HEK293T (cell line): ENCODE measurements at places on chromosomes 4 and X.
A peak's percentile ranks its signal among the peaks of the same experiment; 100 is the strongest.

- no peak for DNase-seq
Measured at GRCh38 chr4:163991298-163991865, 496.9 kb downstream of the TMA16 start.

DNA sequence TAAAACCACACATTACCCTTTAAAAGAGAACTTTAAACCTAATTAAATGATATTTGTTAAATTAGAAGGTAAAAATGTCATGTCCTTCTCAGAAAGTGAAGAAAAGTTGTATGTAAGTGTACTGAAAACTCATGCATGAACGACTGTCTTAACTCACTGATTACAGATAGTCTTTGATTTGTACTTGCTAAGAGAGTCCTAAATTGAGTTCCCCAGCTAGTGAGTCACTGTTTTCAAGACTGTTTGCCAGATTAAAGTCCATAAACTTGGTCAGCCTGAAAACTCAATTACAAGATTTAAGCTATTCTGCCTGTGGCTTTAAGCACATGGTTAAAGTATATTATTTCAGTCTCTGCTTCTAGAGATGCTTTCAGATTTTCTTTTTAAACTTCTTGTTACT is 124.9 kb upstream of the ZCCHC13 start:
- no peak for DNase-seq

GRCh38 chrX:40644176-40644575 is 3.2 kb downstream of the CXorf38 start:
- DNase-seq, result no peak

- DNase-seq, result no peak
Measured at GRCh38 chr4:166518776-166519175, 645.7 kb downstream of the TLL1 start.

GRCh38 chr4:60945641-60946040 is 254.5 kb upstream of the ADGRL3 start:
- DNase-seq, result no peak

- DNase-seq, result no peak
Measured at GRCh38 chr4:170030121-170030520, 3.9 kb upstream of the MFAP3L start.

GRCh38 chrX:101595739-101596419 is 21.9 kb downstream of the ARMCX6 start:
- peak; percentile 66 for DNase-seq

- peak; percentile 36 for DNase-seq
Measured at GRCh38 chr4:122045533-122045932, 93.7 kb upstream of the TRPC3 start.

DNA sequence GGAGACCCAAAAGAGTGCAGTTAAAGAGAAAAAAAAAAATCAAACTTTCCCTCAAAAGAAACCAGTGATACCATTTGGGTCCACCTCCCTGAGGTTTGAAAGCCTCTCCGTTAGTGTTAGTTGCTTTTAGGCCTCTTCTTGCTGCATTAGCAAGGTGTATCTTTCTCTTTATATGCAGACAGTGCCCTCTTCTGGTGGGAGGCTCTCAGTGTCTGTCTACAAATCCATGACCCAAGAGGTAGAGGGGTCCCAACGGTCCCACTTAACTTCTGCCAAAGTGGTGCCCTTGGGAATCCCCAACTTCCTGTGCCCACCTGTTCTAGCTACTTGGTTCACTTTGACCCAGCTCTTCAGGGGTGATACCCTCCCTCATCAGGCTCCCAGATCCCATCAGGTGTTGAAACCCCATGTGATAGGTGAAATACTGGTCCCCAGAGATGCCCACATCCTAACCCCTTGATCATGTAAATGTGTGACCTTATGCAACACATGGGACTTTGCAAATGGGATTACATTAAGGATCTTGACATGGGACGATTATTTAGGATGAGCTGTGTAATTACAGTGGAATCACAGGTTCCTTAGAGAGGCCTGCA is 63.7 kb upstream of the CD99 start:
- peak; percentile 34 for DNase-seq

DNA sequence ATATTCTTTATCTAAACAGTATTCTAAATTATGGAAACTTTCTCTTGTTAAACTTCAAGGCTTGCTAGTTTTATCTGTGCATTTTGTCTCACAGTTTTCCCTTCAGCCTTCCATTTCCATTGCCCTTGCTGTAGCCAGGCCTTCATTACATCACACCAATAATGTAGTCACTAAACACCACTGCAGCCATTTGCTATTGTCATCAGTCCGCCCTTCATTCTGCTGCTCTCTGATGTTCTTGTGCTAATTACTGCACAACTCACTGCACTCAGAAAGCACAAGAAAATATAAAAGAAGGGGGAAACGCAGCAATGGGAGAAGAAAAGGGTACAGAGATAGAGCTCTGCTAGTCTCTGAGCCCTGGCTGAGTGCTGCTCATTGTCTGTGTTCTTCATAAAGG is 239.6 kb upstream of the FSTL5 start:
- DNase-seq, result no peak

DNA sequence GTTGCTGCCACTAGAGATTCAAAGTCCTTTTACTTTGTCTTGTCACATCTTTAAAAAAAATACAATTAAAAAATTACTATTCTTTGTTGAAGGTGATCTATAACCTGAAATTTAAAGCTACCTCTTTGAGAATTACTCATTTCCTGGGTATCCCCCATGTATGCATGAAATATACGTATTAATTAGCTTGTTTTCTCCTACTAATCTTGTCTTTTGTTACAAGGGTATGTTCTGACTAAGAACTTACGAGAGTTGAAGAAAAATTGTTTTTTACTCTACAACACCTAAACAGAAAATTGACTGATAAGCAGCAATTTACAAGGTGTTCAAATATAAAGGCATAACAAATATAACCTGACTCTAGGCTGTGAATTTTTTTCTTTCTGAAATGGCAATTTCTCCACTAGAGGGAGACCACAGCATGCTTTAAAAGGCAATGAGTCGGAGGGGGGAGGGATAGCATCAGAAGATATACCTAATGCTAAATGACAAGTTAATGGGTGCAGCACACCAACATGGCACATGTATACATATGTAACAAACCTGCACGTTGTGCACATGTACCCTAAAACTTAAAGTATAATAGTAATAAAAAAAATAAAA is 249.6 kb downstream of the OPHN1 start:
- DNase-seq, result peak; percentile 28

DNA sequence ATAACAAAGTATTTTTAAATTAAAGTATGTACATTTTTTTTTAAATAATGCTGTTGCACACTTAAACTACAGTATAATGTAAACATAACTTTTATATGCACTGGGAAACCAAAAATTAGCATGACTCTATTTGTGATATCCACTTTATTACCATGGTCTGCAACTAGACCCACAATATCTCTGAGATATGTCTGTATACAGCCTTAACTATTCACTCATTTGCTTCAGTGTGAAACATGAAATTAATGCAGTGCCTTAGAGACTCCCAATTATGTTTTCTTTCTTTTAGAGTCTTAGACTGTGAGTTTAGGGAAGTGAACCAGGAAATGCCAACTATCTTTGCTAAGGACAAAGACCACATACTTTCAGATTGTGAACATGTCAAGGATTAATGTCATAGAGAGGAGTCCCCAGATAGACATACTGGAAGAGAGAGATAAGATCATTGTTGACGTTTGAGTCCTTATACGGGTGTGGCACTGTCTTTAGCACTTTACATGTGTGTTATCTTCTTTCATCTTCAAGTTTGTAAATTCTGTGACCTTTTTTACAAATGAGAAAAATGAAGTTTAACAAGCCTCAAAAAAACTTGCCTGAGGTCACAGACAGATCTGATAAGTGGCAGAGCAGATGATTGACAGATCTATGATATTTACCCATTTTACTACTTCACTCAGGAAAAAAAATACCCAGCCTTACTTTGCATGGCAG is 23.2 kb downstream of the CXorf58 start:
- DNase-seq, result no peak

DNA sequence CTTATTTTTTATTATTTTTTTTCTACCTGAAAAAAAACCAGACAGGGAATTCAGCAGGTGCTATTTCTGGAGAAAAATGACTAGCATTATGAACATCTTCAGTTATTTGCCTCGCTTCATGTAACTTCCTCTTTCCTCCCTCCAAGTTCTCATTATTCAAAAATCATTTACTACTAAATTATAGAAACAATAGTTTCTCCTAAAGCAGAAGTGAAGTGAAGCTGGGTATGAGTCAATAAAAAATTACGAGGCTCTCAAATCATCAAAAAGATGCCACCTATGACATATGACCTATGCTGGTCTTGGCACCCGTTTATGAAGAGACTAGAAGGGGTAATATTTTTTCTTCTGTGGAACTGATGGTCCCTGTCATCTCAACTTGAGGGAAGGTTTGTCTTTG is 145.0 kb upstream of the AADAT start:
- no peak for DNase-seq

DNA sequence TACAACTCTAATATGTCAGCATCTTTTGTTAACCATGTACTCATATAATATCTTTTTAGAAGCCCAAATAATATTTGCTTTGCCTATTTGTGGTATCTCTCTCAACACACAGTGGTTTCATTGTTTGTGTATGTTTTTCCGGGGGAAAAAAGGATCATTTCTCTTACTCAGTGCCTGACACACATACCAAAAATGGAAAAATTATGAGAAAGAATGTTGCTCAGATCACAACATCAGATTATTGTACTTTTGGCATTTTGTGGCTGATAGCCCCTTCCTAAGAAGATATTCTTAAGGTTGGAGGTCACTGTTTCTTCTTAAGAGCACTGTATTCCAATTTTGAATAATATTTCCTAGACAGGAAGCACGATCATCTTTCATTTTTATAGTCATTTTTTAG is 93.6 kb downstream of the PDLIM5 start:
- no peak for DNase-seq

DNA sequence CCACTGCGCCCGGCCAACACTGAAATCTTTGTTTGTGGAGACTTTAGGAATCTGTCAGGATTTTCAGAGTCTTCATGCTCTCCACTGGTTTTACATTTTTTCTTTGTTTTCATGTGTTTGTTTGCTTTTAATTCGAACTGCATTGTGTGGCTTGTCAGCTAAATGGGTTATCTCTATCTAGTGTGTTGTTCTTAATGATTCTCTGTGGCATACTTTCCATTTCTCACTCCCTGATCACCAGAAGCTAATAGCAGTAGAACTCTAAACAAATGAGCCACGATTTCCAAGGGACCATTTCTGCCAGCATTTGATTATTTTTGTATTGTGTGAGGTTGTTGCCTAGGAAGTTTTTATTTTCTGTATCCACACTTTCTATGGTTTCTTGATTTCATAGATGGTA is 352.4 kb downstream of the CAMK2D start:
- no peak for DNase-seq

DNA sequence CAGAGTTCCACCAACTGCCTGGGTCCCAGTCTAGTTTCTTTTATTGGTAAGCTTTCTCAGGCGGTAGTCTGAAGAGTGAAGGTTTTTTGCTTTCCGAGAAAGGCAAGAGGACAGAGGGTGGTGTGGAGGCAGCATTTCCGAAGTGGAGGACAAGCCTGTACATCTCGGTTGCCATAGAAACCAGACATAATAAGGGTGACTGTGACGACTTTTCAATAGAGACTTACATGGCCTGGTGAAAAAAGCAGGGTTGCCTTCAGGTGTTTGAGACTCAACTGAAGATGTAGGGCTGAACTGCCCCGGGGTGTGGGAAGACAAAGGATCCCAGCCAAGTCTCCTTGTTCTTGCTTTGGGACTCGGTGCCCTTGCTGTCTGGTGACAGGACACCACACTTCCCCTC is 53.6 kb upstream of the RAB40AL start:
- DNase-seq, result no peak

DNA sequence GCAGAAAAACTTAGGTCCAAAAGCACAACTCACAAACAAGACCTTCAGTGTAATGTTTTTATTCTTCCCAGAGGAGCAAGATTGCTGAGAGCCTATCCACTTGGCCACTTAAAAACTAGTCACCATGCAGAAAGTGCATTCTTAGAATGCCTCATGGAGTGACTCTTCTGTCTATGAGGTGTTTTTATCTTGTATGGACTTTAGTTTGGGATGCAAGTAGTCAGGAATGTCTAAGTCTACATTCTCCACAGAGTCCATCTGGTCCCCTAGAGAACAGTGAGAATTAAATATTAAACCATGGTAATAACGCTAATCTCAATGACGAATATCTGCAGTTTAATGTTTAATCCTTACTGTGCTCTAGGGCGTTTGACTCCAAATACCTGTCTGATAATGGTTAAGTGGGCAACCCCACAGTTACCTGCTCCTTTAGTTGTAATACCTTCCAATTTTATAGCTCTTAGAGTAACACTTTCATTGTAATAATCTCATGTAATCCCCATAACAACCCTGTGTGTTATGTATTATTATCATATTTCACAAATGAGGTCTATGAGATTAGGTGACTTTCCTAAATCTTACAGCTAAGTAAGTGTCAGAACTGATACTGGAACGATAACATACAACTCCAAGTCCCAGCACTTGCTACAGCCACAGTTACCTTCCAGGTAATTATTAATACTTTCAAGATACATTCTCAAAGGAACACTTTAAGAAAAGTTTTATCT is 235.6 kb upstream of the JADE1 start:
- no peak for DNase-seq

GRCh38 chr4:46393606-46394005 is 3.7 kb upstream of the GABRA2 start:
- DNase-seq, result no peak

- DNase-seq, result no peak
Measured at GRCh38 chr4:138659037-138659811, 356.4 kb upstream of the NOCT start.

DNA sequence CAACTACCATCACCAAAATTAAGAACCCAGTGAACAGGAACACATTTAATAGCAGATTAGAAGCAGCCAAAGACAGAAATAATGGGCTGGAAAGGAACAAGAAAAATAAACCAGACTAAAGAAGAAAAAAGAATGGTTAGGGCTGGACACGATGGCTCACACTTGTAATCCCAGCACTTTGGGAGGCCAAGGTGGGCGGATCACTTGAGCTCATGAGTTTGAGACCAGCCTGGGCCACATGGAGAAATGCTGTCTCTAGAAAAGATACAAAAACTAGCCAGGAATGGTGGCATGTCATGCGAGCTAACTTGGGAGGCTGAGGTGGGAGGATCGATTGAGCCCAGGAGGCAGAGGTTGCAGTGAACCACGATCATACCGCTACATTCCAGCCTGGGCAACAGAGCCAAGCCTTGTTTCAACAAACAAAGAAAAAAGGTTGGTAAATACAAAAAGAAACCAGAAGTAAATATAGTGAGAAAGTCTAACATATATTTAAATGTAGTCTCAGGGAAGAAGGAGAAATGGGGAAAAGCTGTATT is 102.0 kb downstream of the AFAP1 start:
- DNase-seq, result no peak

GRCh38 chr4:158492391-158492790 is 29.3 kb upstream of the RXFP1 start:
- DNase-seq, result no peak

GRCh38 chrX:148691456-148691855 is 191.0 kb downstream of the AFF2 start:
- DNase-seq, result no peak

- DNase-seq, result no peak
Measured at GRCh38 chr4:142408003-142408441, 438.1 kb downstream of the INPP4B start.

GRCh38 chr4:99827857-99828256 is 11.2 kb downstream of the DAPP1 start:
- no peak for DNase-seq

GRCh38 chr4:104138116-104138515 is 356.6 kb downstream of the CXXC4 start:
- no peak for DNase-seq

- no peak for DNase-seq
Measured at GRCh38 chr4:184689681-184690080, 40.1 kb downstream of the PRIMPOL start.

GRCh38 chr4:118968005-118968404 is 79.4 kb downstream of the SYNPO2 start:
- no peak for DNase-seq
